ENCODE measurements at places on chromosomes 3 and 15.
A peak's percentile ranks its signal among the peaks of the same experiment; 100 is the strongest.

- DNase-seq, result no peak
These were observed 56.1 kb downstream of the PCSK6 start for GRCh38 chr15:101433396-101433795.

DNA sequence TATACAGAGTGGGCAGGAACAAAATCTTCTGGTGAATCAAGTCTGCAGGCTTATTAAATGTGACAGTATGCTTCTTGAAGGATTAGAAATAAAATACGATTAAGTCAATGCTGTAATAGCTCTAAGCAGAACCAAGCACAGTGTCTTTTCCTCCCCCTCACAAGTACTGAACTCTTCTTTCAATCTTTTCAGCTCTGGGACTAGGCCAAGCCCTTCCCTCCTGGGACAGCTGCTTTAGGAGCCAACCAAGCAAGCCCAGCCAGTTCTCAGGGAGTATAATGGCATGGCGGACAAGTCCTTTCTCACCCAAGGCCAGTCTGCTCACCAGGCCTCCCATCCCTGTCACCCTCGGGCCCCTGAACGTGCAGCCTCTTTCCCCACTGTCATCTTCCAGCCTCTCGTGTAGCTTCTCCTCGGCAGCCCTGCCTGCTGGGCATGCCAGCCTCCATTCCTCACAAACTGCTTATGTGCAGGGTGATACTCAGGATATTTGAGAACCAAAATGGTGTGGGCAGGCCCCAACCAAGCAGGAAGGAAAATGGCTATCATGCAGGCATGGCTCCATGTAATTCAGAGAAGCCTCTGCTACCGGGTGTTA is 8.4 kb upstream of the PPP1R2 start:
- DNase-seq, result no peak

DNA sequence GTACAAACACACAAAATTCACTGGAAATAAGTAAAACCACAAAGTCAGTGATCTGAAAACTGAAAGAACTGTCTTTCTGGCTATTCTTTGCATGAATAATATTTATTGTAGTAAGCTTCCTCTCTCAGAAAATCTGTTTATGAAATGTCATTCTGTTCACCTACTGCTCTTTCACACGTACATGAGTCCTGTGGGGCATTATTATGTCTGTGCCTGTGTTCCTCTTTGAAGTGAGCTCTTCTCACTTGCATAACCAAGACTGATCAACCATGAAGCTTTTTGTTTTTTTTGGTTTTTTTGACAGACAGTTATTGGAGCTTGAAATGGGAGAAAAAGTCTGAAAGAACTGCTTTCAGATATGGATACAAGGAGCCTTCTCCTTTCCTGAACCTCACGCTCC is 195.8 kb downstream of the PLCH1 start:
- no peak for DNase-seq

GRCh38 chr3:71089271-71089847 is 494.2 kb downstream of the FOXP1 start:
- no peak for DNase-seq

DNA sequence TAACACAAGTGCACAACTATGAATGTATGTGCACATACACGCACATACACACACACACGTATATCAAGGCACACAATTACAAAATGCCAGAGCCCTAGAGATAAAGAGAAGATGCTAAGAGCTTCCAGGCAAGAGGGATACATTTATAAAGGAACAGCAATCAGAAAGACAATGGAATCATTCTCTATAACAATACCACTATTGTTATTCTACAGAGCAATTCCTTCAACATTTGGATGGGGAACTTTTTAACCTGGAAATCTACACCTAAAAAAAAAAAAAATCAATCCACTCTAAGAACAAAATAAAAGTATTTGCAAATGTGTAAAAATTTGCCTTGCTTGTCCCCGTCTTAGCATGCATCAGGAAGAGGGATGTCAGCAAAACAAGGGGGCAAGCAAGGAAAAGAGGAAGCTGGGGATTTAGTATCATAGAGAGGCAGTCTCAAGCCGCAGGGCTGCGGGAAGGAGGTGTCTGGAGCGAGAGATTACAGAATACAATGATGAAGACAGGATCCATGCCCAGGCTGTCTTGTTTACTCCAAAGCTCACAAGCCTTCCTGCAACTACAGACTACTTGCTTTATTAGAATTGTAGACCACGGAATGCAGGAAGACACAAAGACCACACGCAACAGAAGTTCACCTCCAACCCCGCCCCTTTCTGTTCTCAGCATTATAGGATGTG is 220.2 kb downstream of the NTRK3 start:
- no peak for DNase-seq

DNA sequence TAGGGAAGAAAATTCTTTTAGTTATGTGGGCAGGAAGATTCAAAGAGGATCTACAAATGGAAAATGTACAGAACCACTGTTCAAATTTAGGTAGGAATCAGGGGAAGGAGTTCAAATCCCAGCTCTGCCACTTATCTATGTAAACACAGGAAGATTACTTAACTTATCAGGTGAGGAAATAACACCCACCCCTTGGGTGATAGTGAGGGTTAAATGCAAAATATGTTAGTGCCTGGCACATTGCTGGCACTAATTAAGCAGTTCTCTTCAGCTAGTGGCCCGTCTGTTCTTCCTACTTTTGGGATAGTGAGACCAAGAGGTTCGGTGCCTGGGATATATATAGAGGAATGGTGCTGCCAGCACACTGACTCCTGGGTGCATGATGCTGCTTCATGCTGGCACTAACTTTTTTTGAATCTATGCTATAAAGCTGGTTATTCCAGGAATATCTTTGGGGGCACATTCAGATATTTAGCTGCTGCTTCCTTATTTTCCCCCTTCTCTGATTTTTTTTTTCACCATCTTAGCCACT is 83.8 kb downstream of the XRN1 start:
- DNase-seq, result no peak

DNA sequence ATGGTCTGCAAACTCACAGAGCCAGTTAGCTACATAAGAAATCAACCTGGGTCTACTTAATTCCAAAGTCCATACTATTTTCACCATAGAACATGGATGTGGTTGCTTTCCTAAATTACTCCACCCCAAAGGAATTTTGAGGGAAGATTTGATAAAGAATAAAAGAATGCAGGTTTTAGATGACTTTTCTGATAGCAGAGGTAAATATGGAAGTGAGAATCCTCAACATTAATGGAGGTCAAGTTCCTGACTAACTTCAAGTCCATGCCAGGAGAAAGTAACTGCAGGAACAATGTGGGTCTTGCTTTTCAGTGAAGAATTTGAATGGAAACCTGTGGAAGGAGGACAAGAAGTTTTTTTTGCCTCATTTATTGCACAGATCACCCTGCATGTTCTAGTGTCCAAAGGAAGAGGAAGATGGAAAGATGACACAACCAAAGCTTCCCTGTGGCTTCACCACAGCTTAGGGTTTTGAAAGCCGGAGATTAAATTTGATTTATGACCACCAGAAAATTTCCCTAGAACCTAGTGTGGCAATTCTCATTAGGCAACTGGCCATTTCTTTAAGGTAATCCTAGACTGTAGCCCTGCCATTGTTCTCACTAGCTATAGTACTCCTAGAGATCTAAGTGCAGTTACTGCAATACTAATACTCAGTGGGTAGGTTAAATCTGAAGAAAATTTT is 429.7 kb downstream of the RAP2B start:
- no peak for DNase-seq

DNA sequence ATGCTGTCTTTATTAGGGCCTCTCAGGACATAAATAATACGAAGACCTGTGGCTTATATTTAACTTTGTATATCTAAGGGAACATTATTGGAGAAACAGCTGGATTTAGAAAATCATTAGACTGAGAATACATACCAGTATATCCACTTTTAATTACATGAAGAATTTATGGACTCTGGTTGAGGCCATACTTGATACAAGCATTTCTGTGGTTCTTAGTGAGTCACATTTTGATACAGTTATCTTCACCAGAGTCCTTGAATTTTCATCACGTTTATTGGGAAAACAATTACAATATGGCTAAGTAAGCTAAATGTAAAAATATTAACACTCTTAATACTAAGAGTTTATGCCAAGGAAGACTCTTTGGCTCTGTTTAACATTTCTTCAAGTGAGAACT is 9.9 kb downstream of the KIF23 start:
- DNase-seq, result no peak

DNA sequence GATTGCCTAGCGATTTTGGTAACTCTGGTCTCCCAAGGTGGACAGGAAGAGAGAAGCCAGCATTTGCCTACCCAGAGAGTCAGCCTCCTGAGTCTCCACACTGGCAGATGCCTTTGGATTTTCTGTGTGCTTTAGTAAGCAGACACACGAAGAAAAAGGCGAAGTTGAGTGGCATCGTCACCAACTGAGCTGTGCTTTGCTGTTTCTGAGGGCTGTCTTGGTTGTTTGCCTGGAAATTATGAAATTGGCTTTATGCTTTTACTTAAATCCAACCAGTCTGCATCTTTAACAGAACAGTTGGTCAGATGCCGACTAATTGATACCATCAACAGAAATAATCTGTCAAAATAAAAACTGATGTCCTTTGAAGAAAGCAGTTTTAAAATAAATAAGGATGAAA is 56.0 kb downstream of the CACNA2D3 start:
- no peak for DNase-seq

DNA sequence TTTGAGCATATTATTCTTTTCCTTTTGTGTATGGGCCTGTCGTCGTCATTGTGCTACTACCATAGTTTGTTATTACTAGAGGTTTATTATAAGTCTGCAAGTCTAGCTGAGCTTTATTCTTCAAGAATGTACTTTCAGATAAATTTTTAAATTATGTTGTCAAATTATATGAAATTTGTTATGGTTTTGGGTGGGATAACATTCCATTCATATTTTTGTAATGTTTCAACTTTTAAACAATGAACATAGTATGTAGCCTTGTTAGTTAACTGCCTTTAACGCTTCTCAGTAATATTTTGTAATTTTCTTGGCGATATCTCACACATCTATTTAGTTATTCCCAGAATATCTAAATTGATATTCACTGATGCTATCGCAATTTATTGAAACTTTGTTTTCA is 41.6 kb upstream of the GOLGA8B start:
- no peak for DNase-seq

DNA sequence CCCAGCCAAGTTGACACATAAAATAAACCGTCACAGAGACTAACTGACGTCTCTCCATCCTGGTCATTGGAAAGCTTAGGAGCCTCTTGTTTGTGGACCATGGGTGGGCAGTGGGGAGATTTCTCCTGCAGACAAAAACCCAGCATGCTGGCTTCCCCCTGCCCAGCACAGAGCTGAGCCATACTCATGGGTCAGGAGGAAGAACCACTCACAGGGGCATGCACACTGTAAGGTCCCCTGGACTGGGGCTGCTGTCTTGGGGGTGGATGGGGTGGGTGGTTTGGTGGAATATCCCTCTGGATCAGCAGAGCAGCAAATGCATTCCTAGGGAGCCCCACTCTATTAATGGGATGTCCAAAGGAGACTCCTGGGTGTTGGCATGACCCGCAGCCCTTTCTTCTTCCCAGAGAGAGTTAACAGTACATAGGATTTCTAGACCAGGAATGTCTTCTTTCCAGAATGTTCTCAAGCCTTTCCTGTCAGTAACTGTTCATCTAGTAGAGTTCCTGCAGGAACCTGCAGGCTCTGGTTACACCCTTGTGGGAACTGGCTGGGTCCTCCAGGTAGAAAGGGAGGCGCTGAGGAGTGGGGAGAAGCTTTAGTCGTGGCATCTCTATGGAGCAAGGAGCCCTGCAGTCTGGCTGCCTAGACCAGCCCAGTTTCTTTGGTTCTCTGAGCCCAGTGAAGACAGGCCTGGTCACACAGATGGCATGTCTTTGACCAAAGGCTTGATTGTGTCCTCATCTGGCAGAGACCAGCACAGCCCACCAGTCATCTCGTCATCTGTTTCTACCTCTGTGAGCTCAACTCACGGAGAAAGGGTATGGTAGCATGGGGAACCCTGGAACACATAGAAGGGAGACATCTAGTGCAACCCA is 73.4 kb upstream of the PRR23C start:
- DNase-seq, result no peak

DNA sequence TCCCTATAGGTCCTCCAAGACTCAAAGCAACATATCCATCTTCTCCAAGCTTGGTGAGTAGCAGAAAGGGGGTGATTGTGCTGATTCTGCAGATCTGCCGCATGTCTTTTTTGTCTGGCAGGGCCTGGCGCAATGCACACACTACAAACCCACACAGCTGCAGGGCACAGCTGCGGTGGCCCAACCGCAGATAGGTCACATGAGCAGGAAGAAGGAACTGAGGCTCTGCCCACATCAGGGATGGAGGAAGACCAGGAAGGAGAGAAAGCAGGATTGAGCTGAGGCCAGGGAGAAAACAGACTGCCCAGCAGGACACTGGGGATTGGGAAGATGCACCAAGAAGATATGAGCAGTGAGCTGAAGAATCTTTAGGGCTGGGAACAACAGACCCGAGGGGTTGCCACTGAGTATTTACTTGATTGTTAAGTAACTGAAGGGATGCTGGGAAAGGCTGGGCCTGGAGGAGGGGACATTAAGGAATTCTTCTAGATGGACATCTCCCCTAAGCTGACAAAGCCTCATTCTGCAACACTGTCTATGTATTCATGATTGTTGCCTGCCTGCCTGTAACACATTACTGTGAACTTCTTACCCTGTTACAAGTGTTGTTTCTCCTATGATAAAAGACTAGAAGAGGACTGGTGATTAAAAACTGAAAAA is 126.7 kb downstream of the MYLK start:
- no peak for DNase-seq

GRCh38 chr3:152910966-152911365 is 76.0 kb downstream of the P2RY1 start:
- no peak for DNase-seq

GRCh38 chr15:75723847-75724660 is 11.4 kb upstream of the CSPG4 start:
- DNase-seq, result peak; percentile 78

DNA sequence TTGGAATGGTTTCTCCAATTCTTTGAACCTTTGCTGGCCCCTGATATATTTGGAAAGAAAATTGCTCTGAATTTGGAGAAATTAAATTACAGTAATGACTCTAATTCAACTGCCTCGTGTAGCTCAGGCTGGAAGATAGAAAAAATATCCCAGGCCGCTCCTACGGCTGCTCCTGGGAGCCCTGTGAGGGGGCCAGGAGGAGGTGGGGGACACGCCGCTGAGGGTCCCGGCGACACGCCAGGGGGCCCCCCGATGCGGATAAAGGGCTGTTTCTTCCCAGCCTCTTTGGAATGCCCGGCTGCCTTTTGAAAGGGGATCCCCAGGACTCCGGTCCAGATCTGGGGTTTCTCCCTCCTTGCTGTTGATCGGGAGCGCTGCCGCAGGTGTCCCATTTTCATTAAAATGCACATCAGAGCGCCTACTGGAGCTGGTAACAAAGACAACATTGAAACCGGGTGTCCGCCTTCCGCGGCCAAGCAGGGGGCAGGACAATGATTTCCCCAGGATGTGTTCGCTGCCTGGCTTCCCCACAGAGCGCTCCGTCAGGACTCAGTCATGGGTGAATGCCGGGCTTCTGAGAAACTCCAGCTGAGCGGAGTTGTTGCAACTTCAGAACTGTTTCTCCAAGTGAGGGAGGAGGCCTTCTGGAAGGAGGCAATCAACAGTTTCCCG is 200.1 kb upstream of the KBTBD8 start:
- peak; percentile 38 for DNase-seq

Measured in non-pigmented ciliary epithelial cell (primary cell).